Fibroblast of the aortic adventitia (primary cell): ENCODE measurements at places on chromosomes 1 and 21. TPM values are rescaled to one million over a fixed set of nuclear protein-coding genes. Genes with fewer than 3 reads are reported as not detected.

SPRR2D gene
- not detected in 2 replicates for total RNA-seq

DHRS3 gene
- total RNA-seq = 64.4 and 114 TPM in 2 replicates

AGRN gene
- total RNA-seq = 7.9 and 85.7 TPM in 2 replicates

DNA sequence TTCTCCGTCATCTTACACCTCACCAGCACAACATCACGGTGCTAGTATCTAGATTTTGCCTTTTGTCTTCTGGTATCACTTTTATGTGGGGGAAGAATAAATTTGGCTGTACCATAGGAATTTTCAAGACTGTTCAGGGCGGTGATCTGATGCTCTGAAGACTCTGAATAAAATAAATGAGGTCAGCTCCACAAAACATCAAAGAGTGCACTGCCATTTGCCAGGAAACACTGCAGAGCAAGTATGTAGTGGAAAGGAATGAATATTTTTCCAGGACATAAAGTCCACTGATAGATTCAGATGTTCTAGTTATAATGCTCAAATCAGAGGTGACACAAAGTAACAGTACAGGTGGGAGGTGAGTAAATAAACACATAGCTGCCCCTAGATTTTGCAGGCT is 56.3 kb downstream of the ZP4 start:
- no peak for DNase-seq

DNA sequence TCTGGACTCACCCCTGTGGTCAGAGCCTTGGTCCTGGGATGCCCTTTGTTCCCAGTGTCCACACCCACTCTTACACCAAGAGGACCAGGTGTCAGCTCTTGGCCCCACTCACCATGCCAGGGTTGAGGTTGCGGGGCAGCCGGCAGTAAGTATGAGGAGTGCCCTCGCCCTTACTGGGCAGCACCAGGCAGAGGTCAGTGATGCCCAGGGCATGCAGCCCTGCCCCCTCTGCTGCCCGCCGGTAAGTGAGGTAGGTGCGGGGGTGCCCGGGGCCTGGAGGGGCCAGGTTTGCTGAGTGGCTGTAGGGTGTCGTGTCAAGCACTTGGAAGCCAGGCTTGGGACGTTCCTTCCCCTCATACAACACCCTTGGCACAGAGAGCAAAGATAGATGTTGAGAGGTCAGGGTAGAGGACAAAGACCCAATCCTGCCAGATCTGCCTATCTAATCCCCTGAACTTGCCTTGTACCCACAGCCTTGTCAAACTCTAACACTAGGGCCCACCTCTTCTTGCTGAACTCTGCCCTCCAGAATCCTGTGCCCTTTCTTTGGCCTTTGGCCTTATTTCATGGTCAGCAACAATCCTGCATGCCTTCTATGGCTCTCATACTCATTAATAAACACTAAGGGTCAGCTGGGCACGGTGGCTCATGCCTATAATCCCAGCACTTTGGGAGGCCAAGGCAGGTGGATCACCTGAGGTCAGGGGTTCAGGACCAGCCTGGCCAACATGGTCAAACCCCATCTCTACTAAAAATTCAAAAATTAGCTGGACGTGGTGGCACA is 3.6 kb downstream of the DENND4B start:
- DNase-seq = no peak

FPGT gene
- 7.7 and 32.1 TPM in 2 replicates for total RNA-seq

KLHDC8A gene
- not detected in 2 replicates for total RNA-seq

GRCh38 chr1:116989835-116990234 is 11.7 kb upstream of the CD101 start:
- peak; percentile 60 for DNase-seq

GRCh38 chr1:224545571-224545970 is 70.5 kb upstream of the CNIH3 start:
- DNase-seq = no peak

DNA sequence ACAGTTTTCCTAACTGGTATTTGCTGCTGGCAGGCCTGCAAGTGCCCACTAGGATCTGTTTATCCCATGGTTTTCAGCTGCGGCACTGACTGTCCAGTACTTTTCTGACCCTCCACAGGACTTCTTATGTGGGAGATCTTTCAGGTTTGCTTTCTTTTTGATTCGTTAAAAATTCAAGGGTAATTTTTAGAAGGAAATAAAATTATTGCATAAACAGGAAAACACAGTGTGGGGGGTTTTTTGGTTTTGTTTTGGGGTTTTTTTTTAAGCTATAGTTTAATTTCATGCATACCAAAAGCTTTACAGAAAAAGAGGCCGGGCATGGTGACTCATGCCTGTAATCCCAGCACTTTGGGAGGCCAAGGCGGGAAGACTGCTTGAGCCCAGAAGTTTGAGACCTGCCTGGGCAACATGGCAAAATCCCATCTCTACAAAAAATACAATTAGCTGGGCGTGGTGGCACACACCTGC is 3.6 kb downstream of the NIBAN1 start:
- no peak for DNase-seq

GRCh38 chr1:245843101-245843500 is 664.0 kb downstream of the SMYD3 start:
- DNase-seq = peak; percentile 13

- DNase-seq = no peak
Observed at GRCh38 chr1:118820864-118821263, 167.3 kb downstream of the TBX15 start.
